ENCODE measurements at places on chromosomes 16 and 17.

DNA sequence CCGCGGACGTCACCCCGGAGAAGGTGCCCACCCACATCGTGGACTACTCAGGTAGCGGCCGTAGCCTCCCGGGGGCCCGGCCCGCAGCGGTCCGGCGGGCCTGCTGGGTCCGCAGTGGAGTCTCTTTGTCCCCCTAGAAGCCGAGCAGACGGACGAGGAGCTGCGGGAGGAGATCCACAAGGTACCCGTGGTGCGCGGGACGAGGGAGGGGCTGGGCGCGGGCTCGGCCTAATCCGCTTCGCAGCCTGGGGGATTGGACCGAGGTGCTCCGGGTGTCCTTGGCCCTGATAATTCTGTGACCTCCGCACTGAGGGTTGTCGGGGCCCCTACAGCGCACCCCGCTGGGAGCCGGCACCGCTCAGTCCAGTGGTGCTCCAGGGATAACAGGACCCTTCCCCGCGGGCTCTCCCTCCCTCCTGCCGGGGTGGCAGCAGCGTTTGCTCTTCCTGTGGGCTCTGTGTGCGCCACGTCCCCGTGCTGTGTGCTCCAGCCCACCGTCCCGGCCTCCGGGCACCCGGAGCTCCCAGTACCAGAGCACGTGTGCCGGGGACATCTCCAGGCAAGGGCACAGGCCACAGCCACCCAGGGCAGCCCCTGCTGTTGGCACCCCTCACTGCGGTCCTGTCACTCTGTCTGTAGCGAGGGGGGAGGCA lies 713 bp downstream of the RHOT2 start:
- DNase-seq = no peak

DNA sequence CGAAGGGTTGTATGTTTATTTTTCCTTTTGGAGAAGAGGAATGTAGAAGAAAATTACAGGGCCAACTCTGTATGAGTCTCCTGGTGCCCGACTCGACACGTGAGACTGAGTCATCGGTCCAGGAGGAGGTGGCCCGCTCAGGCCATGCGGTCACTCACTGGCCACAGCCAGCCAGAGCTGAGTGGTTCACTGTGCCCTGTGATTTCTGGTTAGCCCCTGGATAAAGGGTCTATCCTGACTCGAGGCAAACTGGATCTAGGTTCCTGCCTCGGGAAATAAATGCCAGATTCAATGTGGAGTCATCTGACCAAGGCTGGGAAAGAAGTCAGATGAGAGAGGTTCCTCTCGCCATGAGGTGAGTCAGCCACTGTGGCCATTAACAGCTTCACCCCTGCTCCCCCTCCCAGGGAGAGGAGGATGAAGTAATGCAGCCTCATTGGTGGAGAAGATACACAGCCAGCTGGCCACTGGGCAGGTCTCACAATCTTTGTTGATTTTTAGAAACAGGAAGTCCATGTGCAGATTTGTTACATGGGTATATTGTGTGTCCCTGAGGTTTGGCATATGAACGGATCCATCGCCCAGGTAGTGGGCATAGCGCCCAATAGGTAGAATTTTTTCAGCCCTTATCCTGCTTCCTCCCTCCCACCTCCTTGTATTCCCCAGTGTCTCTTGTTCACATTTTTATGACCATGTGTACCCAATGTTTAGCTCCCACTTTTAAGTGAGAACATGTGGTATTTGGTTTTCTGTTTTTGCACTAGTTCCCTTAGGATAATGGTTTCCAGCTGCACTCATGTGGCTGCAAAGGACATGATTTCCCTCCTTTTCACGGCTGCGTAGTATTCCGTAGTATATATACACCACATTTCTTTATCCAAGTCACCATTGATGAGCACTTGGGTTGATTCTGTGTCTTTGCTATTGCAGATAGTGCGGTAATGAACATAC lies 21.7 kb upstream of the USP36 start:
- no peak for DNase-seq

- no peak for DNase-seq
Observed at GRCh38 chr17:48928876-48929811, 15.5 kb downstream of the SNF8 start.

GRCh38 chr17:27834571-27834970 lies 34.2 kb upstream of the NOS2 start:
- no peak for DNase-seq

DNA sequence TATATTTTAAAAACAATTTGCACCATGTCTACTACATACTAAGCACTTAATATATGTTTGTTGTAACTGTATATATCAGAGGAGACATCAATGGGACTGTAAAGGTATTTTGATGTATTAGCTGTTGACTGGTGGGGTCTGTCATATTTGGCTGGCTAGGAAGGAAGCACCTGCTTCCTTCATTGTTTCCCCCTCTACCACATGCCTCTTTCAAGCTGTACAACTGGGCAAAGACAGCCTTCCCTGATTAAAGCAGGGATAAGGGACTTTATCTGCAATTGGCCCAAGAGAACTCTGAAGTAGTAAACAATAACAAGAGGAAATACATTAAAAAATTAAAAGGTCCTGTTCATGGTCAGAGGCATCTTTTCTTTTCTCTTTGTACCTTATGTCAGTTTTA lies 5.5 kb upstream of the SLFN12L start:
- DNase-seq = no peak

- no peak for DNase-seq
Observed at GRCh38 chr16:77767211-77767610, 21.2 kb upstream of the VAT1L start.

DNA sequence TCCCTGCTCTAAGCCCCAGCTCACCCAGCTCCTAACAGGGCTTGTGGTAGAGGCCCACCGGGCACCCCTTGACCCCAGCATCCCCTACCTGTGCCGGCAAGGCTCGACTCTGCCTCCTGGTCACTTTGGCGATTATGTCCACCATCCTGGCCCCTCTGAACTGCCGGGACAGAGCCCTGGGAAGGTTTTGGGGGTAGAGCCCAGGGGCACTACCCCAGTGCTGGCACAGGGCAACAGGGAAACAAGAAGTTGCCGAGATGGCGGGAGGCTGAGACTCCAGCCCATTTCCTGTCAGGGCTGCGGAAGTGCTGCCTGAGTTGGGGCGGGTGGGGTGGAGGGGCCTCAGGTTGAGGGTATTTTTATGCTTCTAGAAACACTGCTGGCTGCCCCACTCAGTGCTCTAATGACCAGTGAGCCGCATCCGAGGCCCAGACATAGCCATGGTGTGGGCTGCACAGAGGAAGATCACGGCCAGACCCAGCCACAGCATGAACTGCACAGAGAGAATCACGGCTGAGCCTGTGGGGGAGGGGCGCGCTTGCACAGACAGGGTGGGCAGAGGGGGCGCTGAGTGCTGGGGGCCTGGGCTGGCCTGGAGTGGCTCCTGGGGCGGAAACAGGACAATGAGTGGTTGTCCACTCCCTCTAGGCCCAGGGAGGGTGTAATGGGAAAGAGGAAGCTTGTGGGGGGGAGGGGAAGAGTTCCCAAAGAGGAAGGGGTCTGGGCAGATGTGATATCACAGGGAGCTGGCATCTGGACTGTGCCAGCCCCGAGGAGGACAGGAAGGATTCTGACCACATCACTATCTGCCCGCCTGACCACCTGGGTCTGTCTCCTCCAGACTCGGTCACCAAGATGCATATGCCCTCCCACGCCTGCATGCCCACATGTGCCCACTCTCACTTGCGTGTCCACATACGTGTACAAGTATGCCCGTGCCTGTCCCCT lies 22.3 kb downstream of the ARHGAP27 start:
- DNase-seq = peak; percentile 32

GRCh38 chr16:13733561-13733960 lies 186.4 kb upstream of the ERCC4 start:
- DNase-seq = no peak

GRCh38 chr16:71282943-71283342 lies 6.3 kb downstream of the CMTR2 start:
- DNase-seq = no peak

- no peak for DNase-seq
Observed at GRCh38 chr17:78251773-78252103, 20.3 kb downstream of the TMEM235 start.

DNA sequence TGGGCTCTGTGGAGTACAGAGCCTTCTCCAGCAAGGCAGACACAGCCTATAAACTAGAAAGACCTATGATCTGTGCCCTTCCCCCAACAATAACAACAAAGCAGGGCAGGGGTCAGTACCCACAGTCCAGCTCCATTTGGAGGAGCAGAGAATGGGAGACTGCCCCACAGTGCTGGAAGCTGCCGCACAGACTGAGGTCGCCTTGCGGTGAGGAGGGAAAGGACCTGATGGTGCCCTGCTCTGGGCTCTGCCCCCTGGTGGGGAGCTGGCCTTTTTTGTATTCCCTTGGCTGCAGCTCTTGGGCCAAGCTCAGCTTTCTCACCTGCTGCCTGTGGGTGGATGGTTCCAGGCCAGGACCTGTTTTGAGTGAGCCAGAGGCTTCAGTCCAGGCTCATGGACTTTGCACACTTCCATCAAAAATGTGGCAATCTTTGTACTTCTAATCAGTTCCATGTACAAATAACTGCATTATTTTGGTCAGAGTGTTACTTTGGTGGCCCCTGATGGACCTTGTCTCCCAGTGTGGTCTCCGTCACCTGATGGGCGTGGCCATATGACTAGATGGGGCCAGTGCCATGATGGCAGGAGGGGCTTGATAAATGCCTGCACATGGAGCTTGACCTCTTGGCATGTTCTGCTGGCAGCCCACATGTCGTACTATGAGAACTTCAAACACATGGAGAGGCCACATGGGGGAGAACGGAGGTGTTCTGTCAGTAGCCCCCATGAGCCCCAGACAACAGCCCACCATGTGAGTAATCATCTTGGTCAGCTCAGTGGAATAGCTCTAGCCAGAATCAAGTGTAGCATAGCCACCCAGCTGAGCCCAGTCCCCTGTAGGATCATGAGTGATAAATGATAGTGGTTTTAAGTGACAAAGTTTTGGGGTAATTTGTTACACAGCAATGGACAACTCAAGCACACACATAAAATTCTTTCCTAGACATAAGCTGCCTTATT lies 24.2 kb downstream of the B9D1 start:
- DNase-seq = peak; percentile 20

- DNase-seq = no peak
Observed at GRCh38 chr16:56830669-56831068, 34.3 kb upstream of the SLC12A3 start.
